ENCODE measurements at places on chromosomes 3 and 15.

DNA sequence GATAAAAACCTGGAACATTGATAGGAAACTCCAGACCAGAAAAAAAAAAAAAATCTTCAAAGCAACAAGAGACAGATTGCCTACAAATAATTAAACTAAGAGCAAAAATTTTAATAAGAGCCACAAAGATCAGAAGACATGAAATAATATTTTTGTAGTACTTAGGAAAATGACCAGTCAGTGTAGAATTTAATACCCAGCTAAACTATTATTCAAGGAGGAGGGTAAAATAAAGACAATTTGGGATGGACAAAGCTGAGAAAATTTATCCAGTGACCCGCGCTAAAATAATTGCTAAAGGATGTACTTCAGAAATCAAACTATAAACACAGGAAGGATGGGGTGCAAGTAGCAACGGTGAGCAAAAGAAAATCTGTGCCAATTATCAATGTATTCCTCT lies 133.2 kb downstream of the AQP9 start:
- no peak for DNase-seq

- peak; percentile 17 for DNase-seq
Observed at GRCh38 chr3:171415070-171415469, 45.1 kb downstream of the TNIK start.

DNA sequence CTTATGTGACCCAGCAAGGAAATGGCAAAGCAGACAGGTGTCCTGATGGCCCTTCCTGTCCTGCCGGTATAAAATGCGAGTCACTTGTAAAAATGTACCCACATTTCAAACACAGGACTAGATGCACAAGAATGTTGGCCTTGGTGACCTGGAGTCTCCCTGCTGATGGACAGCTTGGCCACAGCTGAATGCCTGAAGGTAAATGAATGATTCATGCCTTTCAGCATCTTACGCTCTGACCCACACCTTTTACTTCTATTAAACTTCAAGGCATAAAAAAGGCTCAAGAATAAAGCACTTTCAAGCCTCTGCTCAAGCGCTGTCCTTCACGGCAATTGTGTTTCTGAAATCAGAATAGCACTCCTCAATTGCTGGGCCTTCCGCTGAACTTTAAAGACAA lies 228.0 kb upstream of the SLCO3A1 start:
- DNase-seq, result peak; percentile 36

- no peak for DNase-seq
Observed at GRCh38 chr3:119261055-119261454, 20.4 kb upstream of the B4GALT4 start.

DNA sequence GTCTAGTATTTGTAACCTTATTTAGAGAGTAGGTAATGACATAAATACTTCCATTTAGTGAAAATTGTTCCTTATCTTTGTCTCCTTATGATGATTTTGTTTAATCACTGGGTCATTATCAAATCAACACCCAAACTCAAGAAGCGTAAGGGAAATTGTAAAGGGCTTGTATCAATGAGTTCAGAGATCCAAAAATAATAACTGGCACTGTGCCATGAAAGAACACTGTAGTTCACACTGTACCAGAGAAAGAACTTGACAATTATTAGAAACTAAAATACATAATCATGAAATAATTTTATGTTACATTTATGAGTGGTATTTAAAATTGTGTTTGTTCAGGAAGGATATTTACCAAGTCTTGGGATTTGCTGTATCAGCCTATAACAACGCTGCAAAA lies 895.4 kb downstream of the FHIT start:
- no peak for DNase-seq

GRCh38 chr3:48275287-48276027 lies 34.6 kb downstream of the ZNF589 start:
- peak; percentile 56 for DNase-seq

DNA sequence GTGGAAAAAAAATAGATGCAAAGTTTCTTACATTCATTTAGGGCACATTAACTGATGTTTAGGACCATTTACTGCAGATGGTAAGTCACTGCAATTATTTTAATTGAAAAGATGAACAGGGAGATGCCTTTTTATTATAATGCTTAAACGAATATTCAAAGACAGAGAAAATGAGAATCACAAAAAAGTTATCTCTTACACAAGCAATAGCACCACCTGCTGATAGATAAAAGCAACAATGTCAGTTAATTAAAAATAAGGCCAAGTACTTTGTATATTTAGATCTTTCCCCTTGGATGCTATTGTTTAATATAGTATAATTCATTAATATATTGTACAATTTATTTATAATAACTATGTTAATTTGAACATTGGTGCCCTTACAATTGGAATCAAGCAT lies 55.9 kb downstream of the IFT80 start:
- peak; percentile 42 for DNase-seq

DNA sequence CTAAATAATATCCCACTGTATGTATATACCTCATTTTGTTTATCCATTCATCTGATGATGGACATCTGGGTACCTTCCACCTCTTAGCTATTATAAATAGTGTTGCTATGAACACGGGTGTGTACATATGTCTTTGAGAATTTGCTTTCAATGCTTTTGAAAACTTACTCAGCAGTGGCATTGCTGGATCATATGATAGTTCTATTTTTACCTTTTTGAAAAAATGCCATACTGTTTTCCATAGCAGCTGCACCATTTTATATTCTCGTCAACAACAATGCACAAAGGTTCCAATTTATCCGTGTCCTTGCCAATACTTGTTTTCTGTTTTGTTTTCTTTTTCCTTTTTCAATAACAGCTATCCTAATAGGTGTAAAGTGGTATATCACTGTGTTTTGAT lies 77.1 kb downstream of the PEAK1 start:
- no peak for DNase-seq

GRCh38 chr3:115792206-115792955 lies 169.1 kb downstream of the GAP43 start:
- DNase-seq, result peak; percentile 86

GRCh38 chr3:16929311-16929710 lies 44.6 kb downstream of the PLCL2 start:
- no peak for DNase-seq

DNA sequence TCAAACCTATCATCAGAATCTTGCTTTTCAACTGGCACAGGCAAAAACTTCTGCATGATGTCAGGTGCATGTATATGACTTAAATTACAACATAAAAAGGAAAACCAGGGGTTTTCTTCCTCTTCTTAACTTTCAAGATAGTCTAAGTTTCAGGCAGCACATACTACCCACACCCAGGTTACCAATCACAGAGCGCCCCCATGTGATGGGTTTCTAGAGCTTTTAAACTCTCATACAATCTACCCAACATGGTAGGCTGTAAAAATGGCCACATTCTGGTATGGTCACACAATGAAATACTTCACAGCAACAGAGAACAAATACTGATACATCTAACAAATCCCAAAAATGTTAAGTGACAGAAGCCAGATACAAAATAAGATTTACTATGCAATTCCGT lies 7.4 kb downstream of the MESD start:
- DNase-seq, result no peak

- DNase-seq, result peak; percentile 25
Observed at GRCh38 chr3:159451482-159451881, 537.2 kb upstream of the IL12A start.

- peak; percentile 22 for DNase-seq
Observed at GRCh38 chr15:69080295-69081248, 66.1 kb downstream of the NOX5 start.

- DNase-seq, result peak; percentile 36
Observed at GRCh38 chr3:123624302-123624701, 39.4 kb upstream of the HACD2 start.

Measured in PC-3 (cell line).